ENCODE measurements at places on chromosomes 7 and 10.

GRCh38 chr7:139940866-139941265 is 111.8 kb downstream of the TBXAS1 start:
- no peak for DNase-seq

GRCh38 chr10:74651565-74651964 is 174.8 kb upstream of the KAT6B start:
- DNase-seq: no peak

DNA sequence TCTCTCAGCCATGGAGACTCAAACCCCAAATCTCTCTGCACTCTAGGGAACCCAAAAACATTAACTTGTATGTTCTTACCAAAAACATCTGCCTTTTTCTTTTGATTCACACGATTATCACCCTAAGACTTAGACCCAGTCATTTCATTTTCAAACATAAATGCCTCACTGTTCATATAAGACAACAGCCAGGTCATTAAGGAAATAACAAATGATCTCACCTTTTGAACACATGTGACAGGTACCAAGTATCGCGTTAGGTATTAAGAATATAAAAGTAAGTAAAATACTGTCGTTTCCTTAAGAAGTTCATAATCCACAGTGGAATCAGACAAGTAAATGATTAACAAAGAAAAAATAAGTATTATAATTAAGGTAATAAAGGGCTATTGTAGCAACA is 8.8 kb downstream of the TM9SF3 start:
- no peak for DNase-seq

DNA sequence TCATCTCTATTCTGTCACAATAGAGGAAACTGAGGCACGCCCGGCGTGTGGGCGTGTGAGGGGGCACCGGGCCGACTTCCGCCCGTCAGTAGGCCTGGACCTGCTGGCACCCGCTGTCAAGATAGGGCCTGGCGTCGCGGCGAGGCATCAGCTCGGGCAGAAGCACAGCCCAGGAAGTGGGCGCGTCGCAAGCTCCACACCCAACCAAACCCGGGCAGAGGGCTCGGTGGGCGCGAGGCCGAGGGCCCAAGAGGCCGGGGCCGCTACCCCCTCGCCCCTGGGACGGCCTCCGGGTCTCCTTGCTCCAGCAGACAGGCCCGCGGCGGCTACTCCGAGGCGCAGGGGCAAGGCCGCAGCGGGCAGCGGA is 91.2 kb downstream of the SPAG6 start:
- no peak for DNase-seq

DNA sequence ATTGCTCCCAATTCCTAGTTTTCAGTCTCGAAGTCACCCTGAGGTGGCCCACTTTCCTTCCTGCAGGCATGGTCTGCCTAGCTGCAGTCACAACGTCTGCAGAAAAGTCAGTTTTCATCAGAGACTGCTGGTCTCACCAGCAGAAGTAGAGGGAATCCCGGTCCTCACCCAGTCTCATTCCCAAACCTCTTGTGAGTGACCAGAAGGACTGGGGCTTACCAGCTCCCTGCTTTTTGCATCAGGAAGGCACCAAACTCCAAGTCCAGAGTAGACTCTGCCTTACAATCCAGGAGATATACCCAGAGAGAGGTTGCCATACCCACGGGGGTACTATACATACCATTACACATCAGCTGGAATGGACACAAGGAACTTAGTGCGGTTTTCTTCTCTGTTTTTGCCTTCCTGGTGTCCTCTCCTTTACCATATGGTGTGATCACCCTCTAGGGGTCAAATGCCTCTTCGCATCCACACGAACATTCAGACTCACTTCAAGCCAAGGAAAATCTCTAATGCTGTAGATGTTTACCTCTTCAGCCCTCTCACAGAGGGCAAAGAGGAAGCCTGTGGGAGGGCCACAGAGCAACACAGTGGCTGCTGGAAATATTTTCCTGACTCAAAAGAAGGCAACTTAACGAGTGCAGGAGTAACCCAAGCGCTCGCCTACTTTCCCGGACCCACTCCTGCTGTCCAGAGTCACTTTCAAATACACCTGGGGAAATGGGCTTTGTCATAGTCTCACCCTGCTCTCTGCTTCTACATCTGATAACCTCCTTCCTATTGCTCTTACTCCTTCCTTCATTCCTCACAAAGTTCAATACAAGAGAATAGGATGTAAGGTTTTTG is 220.9 kb downstream of the C7orf25 start:
- no peak for DNase-seq

- no peak for DNase-seq
Measured at GRCh38 chr10:118057361-118057760, 10.6 kb upstream of the RAB11FIP2 start.

GRCh38 chr7:112056409-112056808 is 149.8 kb downstream of the DOCK4 start:
- no peak for DNase-seq

GRCh38 chr7:132941905-132942304 is 140.0 kb downstream of the CHCHD3 start:
- DNase-seq: no peak

DNA sequence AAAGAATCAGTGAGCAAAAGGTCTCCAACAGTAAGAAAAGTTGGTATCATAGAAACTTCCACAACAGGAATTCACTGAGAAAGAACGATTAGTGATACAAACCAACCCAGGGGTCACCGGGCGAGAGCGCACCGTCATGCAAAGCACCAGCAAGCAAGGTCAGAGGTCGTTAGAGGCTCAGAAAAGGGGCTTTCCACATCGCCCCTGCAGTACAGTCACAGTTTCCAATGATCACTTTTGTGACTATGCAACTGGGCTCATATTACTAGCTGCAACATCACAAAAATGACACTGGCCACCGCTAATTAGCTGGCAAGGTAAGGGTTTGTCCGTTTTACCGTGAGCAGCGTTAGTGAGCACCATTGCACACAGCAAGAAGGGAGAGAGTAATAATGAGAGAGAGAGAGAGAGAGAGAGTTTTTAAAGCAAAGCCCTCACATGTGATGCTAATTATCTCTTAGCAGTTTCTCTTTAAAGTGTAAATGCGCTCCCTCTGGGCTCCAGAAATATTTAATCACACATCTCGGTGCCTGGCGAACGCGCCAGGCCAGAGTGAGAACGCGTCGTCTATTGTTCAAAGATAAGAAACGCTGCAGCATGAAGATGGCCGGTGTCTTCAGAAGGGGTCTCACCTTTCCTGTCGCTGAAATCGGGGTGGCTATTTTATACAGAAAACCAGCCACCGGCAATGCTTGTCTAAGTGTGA is 237.5 kb downstream of the DNAJB6 start:
- DNase-seq: no peak

DNA sequence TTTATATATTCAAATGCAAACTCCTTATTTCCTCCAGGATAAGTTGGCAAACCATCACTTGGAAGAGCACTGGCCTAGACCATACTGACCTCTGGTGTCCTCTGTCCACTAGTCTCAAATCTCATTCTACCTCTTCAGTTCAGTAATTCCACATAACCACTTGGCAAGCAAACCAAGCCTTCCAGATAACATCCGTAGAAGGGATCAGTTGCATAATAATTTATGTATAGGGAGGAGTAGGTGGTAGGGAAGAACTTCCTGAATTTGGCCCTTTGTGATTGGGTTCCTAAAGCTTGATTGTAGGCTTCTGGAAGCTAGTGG is 55.0 kb downstream of the WAC start:
- no peak for DNase-seq

DNA sequence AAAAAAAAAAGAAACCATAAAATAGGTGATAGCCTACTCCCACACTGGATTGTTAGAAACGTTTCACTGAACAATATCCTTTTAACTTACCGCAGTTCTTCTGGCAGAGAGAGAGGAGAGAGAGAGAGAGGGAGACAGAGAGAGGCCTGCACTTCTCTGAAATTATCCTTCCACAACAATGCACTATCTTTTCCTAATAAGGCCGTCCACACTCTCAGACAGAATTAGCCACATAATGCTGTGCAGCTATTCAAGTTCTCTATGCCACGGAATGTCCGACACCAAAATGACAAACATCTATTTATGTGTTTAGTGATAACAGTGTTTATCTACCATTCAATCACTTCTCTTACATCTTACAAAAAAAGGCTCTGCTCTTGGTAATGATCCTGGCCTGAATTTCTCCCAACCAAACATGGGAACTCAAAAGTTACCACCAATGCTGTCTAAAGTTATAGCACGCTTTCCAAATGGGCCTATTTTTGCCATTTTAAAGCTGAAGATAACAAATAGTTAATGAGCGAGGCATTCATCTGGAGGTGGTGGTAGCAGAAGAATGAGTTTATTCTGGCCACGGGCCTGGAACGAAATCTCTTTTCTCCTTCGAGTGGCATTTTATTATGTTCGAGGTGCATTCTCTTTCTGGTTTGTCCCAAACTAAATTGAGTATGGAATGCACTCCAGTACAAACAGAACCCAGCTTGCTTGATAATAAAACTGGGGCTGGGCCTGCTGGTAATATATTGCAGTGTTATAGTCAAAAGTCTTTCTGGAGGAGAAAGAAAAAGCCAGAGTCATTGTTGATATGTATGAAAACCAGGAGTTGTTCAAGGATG is 160.2 kb upstream of the SVIL start:
- DNase-seq: no peak

Data from right forelimb (tissue), 1 donor.